ENCODE measurements at places on chromosomes 16 and 17.

GRCh38 chr17:12691173-12691572 is 25.5 kb downstream of the MYOCD start:
- no peak for DNase-seq

DNA sequence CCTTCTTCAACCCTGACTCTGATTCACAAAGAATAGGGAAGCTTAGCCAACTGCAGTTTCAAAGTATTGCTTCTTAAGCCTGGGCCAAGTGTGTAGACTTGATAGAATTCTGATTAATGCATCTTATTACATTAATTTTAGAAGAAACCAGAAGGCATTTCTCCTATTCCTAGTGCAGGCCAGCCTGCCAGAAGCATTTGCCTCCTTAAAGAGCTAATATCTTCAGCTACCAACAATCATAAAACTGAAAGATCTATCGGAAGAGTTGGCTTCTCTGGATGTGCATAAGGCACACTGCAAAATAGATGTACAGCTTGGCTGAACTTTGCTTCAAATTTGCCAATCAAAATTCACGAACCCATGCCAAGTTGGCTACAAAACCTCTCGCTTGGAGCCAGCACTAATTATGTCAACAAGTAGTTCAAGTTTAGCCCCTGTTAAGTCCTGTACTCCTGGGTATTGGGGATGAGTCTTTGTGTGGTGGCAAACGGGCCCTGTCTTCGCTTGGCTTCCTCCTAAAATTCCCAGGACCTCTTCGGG is 717.8 kb downstream of the WWOX start:
- DNase-seq = no peak

DNA sequence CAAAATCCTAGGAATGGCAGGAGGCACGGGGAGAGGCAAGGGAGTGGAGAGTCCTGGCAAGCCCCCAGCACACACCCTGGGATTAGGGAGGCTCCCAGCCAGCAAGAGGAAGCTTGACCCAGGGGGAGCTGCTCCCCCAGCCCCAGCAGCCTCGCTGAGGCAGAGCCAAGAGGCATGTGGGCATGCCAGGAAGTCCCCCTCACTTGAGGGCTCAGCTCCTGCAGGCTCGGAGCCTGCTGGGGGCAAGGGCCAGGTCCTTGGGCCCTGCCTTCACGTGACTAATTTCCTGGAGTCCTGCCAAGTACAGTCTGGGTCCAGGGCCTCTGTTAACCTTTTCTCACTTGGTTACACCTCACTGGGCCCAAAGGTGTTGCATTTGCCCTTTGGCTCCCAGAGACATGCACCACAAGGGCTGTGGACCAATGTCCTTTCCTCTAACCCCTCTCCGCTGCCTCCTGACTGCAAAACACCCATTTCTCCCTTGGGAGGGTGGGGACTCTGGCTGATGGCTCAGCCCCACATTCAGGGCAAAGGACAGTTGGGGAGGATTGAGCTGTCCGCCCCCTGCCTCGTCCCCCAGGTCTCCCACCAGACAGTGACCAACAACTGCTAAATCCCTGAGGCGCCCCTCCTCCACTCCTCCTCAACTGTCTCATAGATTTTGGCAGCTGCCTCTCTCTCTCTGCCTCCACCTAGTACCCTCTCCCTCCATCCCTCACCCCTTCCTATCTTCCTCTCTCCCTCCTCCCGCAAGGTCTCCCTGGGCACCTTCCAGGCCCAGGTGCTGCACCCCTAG is 4.4 kb upstream of the SLC47A2 start:
- no peak for DNase-seq

GRCh38 chr17:75875940-75876189 is 2.5 kb downstream of the TRIM47 start:
- DNase-seq = no peak

- no peak for DNase-seq
These were observed 33.3 kb downstream of the PRKCB start for GRCh38 chr16:23869052-23869451.

GRCh38 chr17:63001689-63002394 is 35.8 kb downstream of the TANC2 start:
- DNase-seq = no peak

DNA sequence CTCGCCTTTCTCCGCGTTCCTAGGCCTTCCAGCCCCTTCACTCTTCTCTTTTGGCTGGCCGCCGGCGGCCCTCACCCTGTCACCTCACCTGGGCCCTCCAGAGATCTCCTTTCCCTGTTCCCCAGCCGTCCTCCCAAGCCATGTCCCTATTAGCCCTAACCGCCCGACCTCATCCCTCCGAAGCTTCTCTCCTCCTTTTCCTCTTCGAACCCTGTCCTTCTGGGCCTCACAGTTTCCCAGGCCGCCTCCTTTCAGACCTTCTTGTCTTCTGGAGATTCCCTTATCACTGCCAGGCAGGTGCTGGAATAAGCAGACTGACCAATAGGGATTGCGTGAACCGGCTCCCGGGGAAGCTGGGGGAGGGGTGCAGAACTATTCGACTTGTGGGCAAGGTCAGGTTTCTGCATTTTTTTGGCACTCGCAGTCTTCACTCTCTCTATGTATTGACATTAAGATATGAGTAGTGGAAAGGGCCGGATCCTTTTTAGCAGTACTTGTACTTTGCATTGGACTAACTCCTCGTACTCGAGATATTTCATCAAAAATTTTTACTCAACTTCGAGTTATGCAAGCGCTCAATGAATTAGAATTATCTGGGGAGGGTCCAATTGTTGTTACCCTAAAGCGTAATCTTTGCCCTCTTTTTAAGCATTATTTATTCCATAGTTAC is 690 bp downstream of the RHOT1 start:
- no peak for DNase-seq

DNA sequence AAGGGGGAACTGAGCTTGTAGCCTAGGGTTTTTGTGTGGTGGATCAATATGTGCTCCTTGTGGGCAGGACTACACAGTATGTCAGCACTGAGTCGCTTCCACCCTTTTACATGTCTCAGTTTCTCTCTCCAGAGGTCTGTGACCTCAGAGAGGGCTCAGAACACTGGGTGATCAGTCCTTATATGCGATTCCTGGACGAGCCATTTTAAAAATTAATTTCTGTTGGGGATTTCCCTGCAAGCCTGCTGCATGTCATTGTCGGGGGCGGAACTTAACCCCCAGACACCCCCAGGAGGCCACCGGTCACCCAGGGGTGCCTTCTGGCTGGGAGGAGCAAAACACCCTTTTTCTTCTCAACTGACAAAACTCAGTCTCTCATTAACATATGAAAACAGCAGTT is 14.1 kb downstream of the DHRS7B start:
- no peak for DNase-seq

DNA sequence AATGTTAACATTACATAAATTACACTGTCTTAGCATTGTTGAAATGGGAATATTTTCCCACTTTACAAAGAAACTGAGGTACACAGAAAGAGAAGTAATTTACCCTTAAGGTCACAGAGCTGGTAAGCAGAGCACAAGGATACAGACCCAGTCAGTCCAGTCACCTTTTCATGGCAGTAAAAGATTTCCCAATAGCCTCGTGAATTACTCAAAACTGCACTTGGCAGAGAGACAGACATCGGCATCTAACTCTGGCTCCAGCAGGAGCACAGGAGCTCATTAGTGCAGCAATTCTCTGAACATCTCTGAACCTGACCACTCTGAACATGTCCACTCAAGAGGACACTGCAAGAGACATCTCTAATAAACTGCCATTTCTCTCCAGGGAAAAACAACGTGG is 3.1 kb downstream of the TEX2 start:
- no peak for DNase-seq

DNA sequence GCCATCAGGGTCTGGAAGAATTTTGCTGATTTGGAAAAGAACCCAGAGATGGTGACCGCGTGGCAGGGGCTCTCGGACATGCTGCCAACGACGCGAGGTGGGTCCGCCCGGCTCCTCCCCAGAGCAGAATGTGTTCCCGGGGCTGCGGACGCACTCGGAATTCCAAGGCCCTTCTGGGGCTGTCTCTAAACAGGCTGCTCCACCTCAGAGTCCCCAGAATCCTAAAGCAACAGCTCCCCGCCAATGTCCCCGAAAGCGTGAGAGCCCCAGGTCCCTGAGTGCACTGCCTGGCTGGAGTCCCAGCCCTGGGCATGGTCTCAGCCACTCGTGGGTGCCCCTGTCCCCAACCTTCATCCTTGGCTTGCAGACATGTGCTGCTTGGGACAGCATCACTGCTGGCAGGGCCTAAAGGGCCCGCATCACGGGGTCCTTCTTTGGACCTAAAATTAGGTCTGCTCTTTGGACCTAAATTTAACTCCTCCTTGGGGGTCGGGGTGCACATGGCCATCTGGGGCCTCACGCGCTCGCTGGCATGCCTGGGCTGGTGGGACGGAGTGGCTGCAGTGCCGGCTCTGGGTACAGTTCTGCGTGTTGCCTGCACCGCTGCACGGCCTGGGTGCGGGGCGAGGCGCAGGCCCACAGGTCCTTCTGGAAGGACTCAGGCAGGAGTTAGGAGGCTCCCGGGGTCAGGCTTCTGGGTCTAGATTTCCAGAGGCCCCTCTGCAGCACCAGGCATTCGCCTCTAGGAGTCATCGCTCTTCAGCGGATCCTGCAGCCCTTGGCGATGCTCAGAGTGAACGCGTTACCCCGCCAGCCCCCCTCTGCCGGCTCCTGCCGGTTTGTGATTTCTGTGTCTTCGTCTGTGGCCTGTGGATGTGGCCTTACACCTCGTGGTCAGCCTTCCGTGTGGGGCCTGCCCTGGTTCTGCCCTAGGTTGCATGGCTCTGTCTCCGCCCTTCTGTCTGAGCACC is 41.9 kb upstream of the CHMP6 start:
- no peak for DNase-seq

DNA sequence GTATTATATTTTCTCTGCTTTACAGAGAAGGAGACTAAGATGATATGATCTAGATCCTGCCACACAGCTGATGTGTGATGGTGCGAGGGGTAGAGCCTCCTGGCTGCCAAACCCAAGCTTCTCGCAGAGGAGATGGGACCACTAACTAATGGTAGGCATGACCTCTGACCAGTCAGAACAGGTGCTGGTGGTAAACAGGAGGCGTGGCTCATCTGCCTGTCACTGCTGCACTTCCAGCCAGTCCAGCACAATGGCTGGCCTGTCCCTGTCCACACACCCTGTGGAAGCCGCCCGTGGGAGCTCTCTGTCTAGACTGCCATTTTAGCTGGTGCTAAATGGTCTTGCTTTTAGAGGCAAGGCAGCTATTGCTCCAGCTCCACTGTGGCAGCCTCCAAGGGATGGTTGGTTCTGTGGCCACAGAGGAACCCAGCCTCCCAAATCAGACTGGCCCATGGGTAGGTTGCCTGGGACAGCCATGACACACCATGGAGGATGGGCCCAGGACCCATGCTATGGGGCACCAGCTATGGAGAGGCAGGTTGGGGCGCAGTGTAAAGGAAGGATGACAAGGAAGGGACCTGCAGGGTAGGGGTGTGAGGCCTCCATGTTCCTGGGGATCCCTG is 86.7 kb downstream of the KSR1 start:
- no peak for DNase-seq

DNA sequence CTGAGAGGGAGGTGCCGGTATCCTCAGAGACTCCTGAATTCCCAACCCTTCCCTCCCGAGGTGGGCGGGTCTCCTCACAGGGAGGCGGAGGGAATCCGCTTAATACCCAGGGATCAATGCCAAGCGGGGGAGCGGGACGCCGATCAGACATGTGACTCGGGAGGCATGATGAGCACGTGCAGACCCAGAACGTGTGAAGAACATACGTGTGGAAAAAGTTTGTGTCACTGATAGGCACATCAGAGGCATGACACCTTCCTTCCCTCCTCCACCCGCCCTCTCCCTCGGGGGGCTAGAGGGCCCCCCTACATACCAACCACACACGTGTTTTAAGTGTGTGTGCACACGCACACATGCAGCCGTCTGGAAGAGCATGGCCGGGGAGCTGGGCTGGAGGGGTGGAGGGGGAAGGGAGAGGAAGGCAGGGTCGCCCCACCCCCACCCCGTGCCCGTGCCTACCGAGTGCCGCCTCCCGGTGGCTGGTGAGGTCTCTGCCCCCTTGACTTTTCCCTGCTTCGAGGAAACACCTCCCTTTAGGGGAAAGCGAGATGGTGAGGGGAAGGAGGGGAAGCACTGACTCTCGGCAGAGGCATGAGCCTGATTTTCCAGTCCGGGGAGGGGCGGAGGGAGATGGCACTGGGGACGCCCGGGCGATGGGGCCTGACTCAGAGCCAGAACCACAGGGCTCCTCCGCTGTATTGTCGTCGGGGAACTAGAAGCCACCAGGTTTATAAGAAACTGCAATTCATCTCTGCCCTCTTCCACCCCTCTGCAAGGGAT is 12.1 kb upstream of the TBX21 start:
- peak; percentile 99 for DNase-seq

- no peak for DNase-seq
These were observed 22.1 kb upstream of the PITPNM3 start for GRCh38 chr17:6578491-6578890.

GRCh38 chr16:79593074-79593531 is 7.4 kb downstream of the MAF start:
- no peak for DNase-seq

- no peak for DNase-seq
These were observed 20.5 kb downstream of the SLC7A6 start for GRCh38 chr16:68284847-68285246.

DNA sequence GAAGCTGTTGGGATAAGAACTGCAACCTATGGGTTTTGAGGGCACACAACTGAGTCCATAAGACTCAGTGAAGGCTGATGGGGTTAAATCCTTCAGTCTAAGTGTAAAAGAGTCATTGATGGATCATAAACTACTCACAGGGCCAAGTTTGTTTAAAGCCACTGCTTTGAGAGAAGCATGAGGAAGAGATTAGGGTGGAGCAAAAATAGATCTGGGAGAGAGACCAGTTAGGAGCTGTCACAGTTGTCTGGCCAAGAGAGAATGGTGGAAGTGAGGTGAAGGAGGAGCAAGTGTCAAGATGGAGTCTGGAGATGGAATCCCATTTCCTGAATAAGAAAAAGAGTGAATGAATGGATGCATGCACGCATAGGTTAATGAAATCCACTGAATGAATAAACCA is 379.1 kb upstream of the CDH11 start:
- DNase-seq = no peak

GRCh38 chr17:66667090-66667489 is 167.8 kb upstream of the CACNG5 start:
- DNase-seq = no peak

DNA sequence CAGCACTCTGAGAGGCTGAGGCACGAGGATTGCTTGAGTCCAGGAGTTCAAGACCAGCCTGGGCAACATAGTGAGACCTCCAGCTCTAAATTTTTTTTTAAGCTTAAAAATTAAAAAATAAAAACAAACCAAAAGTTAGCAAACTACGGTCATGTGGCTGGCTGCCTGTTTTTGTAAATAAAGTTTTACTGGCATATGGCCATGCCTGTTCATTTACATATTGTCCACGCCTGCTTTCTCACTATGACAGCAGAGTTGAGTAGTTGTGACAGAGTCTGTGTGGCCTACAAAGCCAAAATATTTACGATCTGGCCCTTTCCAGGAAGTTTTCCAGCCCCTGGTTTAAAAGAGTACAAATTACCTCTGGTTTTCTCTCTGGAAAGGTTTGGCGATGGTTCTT is 3.3 kb downstream of the SLX4 start:
- DNase-seq = no peak

DNA sequence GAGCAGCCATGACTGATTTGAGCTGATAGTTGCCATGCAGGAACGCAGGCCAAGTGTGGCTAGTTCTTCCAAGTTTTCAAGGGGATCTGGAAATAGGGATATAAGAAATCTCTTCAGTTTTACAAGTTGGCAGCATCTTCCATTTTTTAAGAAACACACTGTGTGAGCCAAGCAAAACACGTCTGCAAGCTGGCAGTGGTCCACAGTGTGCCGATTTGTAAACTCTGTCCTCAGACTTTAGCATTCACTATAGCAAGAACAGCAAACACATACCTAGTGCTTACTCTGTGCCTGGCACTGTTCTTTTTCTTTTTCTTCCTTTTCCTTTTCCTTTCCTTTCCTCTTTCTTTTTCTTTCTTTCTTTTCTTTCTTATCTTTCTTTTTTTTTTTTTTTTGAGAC is 2.9 kb downstream of the ORAI3 start:
- DNase-seq = no peak

Measured in activated naive CD8-positive, alpha-beta T cell treated with anti-CD3 and anti-CD28 coated beads, Interleukin-2, amount 50 U/mL, for 16 hours (primary cell).